GF-D8 (cell line): ENCODE measurements at places on chromosomes 12 and 14.

DNA sequence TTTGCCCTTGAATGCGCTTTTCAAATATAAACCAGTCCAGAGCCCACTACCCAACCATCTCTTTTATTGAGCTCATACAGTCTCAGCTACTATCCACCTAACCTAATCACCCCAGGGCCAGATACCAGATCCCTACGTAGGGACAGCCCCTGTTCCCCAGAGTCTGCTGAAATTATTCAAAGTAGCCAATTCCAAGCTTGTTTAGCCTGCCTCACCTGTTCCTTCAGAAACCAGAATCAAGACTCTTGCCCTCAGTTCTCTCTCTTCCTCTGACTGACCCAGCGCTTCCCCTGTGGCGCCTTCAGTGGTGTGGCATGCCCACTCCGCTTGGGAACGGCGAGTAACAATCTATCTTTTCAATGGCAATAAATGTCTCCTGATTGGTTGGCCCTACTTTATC, 18.8 kb downstream of the BMAL2 start:
- DNase-seq: no peak

- no peak for DNase-seq
Measured at GRCh38 chr12:67070307-67070600, 198.9 kb upstream of the CAND1 start.

GRCh38 chr12:69457433-69457832, 12.8 kb upstream of the FRS2 start:
- DNase-seq: no peak

- no peak for DNase-seq
Measured at GRCh38 chr12:25208554-25208953, 13.5 kb downstream of the ETFRF1 start.

- DNase-seq: no peak
Measured at GRCh38 chr12:52347551-52348510, 19.4 kb downstream of the KRT85 start.

DNA sequence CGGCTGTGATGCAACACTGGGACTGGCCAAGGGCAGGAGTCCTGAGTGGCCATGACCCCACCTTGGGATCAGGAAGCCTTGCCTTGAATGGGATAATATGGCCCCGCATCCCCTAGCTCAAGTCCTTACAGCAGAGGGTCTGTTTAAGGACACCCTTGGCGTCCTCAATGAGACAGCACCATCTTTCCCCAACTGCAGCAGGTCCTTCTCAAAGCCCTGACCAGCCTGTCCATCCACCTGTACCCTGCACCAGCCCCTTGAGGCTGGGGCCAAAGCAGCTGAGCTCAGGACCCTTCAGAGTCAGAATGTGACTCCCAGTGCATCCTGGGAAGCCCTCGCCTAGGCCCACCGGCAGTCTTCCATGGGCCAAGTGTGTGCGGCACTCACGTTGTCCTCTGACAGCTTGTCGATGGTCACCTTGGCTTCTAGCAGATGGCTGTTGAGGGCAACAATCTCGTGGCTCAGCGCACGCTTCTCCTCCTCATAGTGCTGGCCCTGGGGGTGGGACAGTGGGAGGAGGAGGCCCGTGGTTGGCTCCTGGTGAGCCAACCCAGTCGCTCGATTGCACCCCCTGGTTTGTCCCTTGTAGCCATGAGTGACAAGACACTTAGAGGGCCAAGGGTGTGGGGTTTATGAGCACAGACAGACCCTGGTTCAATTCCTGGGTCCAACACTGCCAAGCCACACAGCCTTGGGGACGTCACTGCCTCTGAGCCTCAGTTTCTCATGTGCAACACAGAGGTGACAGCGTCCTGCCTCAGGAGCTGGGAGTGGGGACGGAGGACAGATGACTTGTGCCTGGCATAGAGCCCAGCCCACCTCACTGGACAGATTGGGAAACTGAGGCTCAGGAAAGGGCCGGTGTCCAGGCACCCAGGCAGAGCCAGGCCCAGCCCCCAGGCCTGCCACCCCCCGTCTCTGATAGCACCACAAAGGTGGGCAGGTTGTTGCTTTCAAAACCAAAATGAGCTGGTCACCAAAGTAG, 43.5 kb downstream of the BEGAIN start:
- no peak for DNase-seq

DNA sequence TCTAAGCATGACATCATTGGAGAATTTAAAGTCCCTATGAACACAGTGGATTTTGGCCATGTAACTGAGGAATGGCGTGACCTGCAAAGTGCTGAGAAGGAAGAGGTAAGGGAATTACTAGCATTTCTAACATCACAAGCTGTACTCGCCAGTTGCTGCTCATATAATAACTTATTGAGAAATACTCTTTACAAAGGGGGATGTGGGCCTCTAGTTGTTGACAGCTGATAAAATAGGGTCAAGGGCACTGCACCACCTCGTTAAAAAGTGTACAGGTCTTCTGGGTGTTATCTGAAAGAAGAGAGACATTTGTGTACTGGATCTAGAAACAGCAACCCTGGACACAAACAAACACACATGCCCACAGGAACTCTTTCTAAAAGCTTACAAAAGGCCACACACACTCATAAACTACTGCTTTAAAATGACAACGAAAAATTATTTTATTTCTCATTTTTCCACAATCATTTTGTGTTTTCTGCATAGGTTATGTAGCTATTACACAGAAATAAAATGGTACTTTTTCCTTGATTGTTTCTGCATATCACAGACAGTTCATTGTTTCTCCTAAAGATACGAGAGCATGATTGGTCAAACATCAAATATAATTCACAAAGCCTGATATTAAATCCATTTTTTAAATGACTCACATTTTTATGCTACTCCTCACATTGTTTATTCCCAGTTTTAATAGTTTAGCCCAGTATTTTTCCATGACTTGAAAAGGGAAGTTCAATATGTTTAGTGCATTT, 391.1 kb downstream of the PAWR start:
- DNase-seq: no peak

GRCh38 chr12:128268379-128268995, 1.5 kb downstream of the TMEM132C start:
- DNase-seq: no peak

DNA sequence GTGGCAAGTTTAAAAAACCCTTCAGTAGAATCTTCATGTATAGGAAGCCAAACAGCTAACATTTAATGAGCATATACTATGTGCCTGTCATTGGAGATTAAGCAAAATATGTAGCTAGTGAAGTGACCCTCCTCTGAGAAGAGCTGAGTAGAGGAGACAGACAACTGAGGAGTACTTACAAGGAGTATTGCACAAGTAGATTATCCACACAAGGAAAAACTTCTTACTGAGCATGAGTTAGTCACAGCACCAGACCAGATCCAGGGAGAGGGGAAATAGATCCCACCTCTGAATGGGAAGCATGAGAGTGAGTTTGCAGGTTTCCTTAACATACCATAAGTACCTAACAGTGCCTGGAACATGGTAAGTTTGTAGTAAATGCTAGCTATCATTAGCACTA, 33.0 kb downstream of the FRMD6 start:
- no peak for DNase-seq

DNA sequence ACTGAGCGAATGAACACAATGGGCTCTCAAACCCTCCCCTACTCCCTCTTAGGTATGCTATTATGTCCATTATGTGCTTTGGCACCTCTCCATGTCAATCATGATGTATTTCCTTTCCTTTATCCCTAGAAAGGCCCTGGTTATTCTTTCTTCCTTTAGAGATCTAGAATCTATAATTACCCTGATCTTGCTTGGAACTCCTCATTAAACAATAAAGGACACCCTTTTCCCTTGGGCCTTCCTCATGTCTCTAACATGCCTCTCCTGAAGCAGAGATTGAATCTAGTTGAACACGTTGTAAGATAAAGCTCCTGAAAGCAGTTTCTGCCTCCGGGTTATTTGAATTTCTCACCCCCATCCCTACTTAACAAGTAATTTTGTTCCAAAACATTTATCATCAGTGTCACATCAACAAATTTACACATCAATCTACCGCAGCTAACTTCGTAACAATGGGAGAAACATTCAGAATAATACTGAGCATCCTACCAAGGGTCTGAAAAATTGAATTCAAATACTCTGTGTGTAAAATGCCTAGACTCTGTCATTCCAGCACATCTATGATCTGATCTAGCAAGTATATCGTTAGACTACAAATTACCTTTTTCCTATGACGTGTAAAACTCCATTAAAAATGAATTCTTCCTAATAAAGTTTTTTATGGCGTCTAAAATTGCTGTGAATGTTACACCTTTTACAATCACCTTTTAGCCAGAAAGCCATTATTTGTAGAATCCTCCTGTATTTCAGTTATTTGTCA, 5.4 kb downstream of the USP44 start:
- no peak for DNase-seq

DNA sequence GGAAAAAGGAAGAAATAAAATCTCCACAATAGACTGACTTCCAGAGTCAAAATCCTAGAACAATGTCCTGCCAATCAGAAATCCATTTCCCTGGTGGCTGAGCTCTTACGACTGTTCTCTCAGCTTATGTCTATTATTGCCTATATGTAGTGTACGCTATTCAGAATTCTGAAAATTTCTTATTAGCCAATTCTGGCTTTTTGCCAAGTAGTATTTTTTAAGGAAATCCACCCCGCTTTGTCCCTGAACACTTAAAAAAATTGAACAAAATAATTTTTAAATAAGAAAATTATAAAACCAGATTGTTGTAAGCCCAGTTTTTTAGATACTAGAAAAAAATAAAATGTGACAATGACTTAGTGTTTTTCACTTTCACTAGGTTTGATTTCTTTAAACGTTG, 143.0 kb downstream of the KCNA5 start:
- no peak for DNase-seq

DNA sequence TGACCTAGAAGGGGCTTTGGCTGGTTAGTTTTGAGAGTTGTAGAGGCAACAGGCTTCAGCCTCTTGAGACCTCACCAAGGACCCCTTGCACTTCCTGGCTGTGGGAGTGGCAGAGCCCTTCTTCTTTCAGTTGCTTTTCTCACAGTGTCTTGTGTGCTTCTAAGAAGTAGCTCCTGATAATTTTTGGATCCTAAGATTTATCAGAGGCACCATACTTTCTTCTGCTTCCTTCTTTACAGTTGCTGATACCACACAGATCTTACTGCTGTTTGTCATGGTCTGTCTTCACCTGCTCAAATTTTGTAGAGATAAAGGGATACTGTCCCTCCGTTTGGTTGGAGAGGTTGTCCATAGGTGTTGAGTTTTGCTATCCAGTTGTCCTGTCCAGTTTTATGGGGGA, 33.8 kb downstream of the VRK1 start:
- DNase-seq: no peak

- peak; percentile 13 for DNase-seq
Measured at GRCh38 chr12:67647799-67648520, 585 bp upstream of the DYRK2 start.

- DNase-seq: no peak
Measured at GRCh38 chr12:112524676-112525425, 106.1 kb downstream of the PTPN11 start.

DNA sequence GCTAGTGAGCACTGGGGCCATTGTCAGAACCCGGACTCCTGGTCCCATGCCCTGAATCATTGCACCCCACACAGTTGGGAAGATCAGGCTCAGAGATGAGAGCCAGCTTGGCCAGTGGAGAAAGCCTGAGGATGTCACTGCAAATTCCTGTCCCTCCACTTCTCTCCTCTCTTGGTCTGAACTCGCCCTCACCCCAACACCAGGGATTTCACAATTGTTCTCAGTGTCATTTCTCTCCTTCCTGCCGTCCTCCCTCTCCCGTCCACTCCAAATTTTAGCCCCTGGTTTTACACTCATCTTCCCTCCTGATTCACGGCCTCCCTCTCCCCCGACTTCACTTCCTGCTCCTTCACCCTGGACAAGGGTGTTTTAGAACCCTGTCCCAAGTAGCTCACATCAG, 11.1 kb downstream of the KRT75 start:
- DNase-seq: no peak

DNA sequence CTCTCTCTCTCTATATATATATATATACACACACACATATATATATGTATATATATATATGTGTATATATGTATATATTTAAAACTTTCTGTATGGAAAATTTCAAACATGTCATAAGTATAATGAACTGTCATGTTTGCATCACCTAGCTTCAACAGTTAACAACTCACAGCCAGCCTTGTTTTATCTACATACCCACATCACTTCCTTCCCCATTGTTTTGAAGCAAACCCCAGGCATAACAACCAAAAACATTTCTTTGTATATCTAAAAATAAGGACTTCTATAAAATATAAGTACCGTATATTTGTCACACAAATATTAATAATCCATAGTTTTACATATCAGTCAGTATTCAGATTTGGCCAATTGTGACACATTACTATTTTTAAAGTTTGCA, 57.4 kb downstream of the PAPOLA start:
- peak; percentile 50 for DNase-seq

DNA sequence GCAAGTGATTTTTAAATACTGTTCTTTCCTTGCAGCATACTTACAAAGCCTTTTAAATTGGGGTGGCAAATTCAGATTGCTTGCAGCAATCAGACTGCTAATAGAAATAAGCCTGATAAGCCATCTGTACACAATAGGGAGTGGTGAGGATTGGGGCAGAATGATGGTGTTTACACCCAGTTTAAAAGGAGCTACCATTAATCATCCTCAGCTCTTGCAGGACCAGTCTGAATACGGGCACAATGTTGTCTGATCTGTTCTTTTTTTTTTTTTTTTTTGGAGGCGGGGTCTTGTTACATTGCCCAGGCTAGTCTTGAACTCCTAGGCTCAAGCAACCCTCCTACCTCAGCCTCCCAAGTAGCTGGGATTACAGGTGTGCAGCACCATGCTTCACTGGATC, 50.1 kb upstream of the REP15 start:
- no peak for DNase-seq

GRCh38 chr12:120994589-120995337, 16.4 kb downstream of the HNF1A start:
- no peak for DNase-seq

GRCh38 chr14:101123618-101124510, 220.3 kb upstream of the RTL1 start:
- no peak for DNase-seq

- DNase-seq: no peak
Measured at GRCh38 chr12:34393821-34394150, 371.5 kb downstream of the ALG10 start.

DNA sequence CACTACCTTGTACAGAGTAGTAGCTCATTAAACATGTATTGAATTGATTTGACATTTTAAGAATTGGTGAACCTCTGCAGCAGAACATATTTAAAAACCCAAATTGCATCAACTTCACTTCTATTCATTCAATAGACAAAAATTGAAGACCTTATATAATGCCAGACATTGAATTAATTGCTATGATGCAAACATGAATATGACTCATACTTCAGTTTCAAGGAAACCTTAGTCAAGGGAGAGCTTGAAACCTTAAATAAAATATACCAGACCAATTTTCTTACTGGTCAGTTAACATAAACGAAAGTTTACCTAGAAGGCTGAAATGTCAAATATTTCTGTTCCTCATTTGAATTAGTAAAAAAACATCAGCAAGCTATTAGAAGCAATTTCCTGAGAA, 5.0 kb upstream of the MGAT4C start:
- DNase-seq: no peak

DNA sequence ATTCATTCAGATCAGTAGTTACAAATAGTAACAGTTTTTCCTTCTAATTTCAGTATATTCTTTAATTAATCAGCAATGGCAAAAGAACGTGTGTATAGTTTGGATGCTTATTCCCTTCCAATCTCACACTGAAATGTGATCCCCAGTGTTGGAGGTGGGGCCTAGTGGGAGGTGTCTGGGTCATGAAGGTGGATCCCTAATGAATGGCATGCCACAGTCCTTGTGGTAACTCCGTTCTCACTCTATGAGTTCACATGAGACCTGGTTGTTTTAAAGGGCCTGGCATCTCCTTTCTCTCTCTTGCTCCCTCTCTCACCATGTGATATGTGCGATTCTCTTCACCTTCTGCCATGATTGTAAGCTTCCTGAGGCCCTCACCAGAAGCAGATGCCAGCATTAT, 18.9 kb upstream of the SYNDIG1L start:
- DNase-seq: no peak
